ENCODE measurements at places on chromosomes 7 and 10. TPM values are rescaled to one million over a fixed set of nuclear protein-coding genes. Genes with fewer than 3 reads are reported as not detected.
A peak's percentile ranks its signal among the peaks of the same experiment; 100 is the strongest.

DNA sequence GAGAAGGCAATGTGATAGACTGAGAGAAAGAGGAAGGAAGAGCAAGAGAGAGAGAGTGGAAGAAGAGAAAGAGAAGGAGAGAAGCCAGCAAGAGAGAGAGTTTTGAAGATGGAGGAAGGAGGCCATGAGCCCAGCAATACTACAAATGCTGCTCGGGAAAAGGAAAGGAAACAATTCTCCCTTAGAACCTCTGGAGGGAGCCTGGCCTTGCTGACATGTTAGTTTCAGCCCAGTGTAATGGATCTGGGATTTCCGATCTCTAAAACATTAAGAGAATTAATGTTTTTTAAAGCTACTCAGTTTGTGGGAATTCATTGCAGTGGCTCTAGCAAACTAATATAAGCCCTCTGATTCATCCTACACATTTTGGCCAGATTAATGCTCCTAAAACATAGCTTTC, 206.8 kb upstream of the MTPN start:
- H3K4me3 ChIP-seq = no peak overlapping the region
- DNase-seq = no peak
- H3K36me3 ChIP-seq = no peaks in the 10 kb centered on the region
- H3K27me3 ChIP-seq = peaks cover 52% of the 10 kb centered on the region
- no peaks in the 10 kb centered on the region for H3K4me1 ChIP-seq
- H3K27ac ChIP-seq = no peak overlapping the region

Gene ZNF716
- total RNA-seq = not detected

GRCh38 chr7:27155816-27156507, 513 bp downstream of the HOXA7 start:
- no peak overlapping the region for H3K27ac ChIP-seq
- H3K36me3 ChIP-seq = peaks cover 7% of the 10 kb centered on the region
- peaks cover 12% of the 10 kb centered on the region for H3K4me1 ChIP-seq
- no peaks in the 10 kb centered on the region for H3K27me3 ChIP-seq
- peak overlapping the region; percentile 66 for H3K4me3 ChIP-seq
- DNase-seq = no peak

- peak overlapping the region; percentile 97 for H3K27ac ChIP-seq
- H3K27me3 ChIP-seq = peaks cover 20% of the 10 kb centered on the region
- DNase-seq = no peak
- H3K4me1 ChIP-seq = peaks cover 16% of the 10 kb centered on the region
- H3K4me3 ChIP-seq = peak overlapping the region; percentile 85
Measured at GRCh38 chr7:141014125-141014523, 628 bp downstream of the MRPS33 start.

GRCh38 chr7:117587931-117588330, 108.1 kb downstream of the CFTR start:
- no peak overlapping the region for H3K27ac ChIP-seq
- no peaks in the 10 kb centered on the region for H3K36me3 ChIP-seq
- H3K4me1 ChIP-seq = no peaks in the 10 kb centered on the region
- no peak overlapping the region for H3K4me3 ChIP-seq
- H3K27me3 ChIP-seq = peaks cover 89% of the 10 kb centered on the region
- no peak for DNase-seq

Gene FEZF1
- not detected for total RNA-seq

Gene PCLO
- 2.0 TPM for total RNA-seq

Gene FOXI2
- not detected for total RNA-seq

DNA sequence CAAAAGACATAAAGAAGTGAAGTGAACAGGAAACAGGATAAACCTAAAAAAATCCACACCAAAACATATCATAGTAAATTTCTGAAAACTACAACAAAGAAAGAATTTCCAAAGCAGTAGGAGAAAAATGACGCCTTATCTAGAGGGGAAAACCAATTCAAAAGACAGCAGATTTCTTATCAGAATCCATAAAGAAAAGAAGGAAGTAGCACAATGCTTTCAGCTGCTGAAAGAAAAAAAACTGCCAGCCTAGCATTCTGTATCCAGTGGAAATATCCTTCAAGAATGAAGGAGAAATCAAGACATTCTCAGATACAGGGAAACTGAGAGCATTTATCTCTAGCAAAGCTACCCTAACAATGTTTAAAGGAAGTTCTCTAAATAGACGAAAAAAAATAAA, 37.8 kb downstream of the PDLIM1 start:
- H3K4me3 ChIP-seq = no peak overlapping the region
- H3K4me1 ChIP-seq = peaks cover 14% of the 10 kb centered on the region
- DNase-seq = no peak
- peaks cover 55% of the 10 kb centered on the region for H3K36me3 ChIP-seq
- H3K27me3 ChIP-seq = no peaks in the 10 kb centered on the region

DNA sequence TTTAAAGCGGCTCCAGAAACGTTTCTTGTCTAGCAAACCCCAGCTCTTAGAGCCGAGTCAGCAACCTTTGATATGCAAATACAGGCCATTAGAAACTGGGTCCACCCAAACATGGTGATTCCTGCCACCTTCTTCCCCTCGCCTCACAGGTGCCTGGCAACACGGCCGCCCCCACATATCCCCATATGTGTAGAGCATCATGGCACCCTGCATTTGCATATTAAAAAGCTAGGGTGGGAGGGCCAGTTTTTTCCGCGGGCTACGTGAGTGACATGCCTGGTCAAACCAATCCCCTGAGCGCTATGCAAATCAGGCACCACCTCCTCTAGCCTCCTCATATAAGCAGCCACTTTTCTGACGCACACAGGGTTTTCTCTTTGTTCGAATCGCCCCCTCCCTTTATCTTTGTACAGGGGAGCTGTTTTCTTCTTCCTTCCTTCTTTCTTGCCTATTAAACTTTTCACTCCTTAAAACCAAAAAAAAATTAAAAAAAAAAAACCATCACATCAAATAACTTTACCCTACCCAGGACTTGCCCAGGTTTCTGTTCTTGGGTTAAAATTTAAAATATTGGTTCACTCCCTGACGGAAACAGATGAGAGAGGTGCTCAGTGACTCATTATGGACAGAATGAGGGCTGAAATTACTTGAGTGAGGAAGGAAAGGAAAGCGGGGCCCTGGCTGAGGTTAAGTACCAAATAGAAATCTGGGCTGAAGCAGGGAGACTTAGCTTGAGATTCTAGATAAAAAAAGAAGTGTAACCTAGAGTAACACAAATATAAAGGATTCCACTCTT, 59.8 kb downstream of the COA1 start:
- H3K27ac ChIP-seq = peak overlapping the region; percentile 83
- no peak for DNase-seq
- peaks cover 11% of the 10 kb centered on the region for H3K4me1 ChIP-seq
- no peaks in the 10 kb centered on the region for H3K27me3 ChIP-seq
- no peak overlapping the region for H3K4me3 ChIP-seq

DNA sequence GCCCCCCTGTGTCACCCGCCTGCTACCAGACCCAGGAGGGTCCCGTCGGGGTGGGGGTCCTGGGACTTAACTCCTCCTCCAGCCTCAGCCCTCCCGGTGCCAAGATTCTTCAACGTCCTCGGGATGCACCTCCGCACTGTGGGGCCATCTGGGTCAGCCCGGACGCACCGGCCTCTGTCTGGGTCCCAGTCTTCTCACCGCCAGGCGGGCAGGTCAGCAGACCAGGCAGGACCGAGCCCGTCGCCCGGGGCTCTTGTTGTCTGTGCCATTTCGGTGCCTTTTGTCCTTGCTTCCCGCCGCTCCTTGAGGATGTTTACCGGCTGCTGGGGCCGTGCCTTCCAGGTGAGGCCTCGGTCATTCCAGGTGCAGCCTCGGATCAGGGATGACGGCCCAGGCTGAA, 32.1 kb upstream of the PSMG3 start:
- H3K4me1 ChIP-seq = peaks cover 2% of the 10 kb centered on the region
- no peak overlapping the region for H3K4me3 ChIP-seq
- no peak for DNase-seq
- no peak overlapping the region for H3K27ac ChIP-seq

GRCh38 chr7:112982441-112983063, 104.1 kb downstream of the GPR85 start:
- H3K4me1 ChIP-seq = peaks cover 23% of the 10 kb centered on the region
- no peak for DNase-seq
- no peaks in the 10 kb centered on the region for H3K27me3 ChIP-seq

- DNase-seq = peak; percentile 24
- no peaks in the 10 kb centered on the region for H3K4me1 ChIP-seq
- H3K4me3 ChIP-seq = no peak overlapping the region
- no peaks in the 10 kb centered on the region for H3K36me3 ChIP-seq
Measured at GRCh38 chr7:12158334-12159060, 52.6 kb upstream of the TMEM106B start.

Gene CAV2
- 171 TPM for total RNA-seq

DNA sequence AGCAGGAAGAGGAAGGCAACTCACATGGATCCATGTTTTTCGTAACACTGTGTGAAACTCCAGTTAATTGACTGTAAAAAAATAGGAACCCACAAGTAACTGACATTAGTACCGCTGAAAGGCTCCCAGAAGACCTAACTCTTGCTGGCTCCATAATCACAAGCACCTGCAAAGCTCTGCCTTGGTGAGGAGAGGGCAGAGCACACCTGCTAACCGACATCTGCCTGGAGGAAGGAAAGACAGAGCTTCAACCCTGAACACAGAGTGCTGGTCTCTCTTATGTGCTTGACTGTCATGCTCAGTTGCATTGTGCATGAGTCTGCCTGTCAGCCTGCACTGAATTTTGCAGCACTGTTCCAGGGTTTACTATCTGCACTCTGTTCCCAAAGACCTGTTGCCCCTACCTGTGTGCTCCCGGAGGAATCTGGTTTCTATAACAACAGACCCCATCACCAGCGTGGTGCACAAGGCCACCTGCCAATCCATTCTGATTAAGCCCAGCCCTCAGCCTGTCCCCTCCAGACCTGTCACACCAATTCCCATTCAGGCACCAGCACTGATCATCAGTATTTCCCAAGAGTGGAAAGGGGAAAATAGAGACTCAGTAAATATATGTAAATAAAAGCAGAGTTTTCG, 63.1 kb upstream of the ANKRD1 start:
- no peak overlapping the region for H3K4me3 ChIP-seq
- H3K27me3 ChIP-seq = no peaks in the 10 kb centered on the region
- H3K27ac ChIP-seq = no peak overlapping the region

- H3K4me3 ChIP-seq = no peak overlapping the region
- H3K27me3 ChIP-seq = no peaks in the 10 kb centered on the region
- no peak overlapping the region for H3K27ac ChIP-seq
- no peaks in the 10 kb centered on the region for H3K36me3 ChIP-seq
- H3K4me1 ChIP-seq = peaks cover 6% of the 10 kb centered on the region
- DNase-seq = no peak
Measured at GRCh38 chr10:118944959-118945633, 84.4 kb upstream of the NANOS1 start.

DNA sequence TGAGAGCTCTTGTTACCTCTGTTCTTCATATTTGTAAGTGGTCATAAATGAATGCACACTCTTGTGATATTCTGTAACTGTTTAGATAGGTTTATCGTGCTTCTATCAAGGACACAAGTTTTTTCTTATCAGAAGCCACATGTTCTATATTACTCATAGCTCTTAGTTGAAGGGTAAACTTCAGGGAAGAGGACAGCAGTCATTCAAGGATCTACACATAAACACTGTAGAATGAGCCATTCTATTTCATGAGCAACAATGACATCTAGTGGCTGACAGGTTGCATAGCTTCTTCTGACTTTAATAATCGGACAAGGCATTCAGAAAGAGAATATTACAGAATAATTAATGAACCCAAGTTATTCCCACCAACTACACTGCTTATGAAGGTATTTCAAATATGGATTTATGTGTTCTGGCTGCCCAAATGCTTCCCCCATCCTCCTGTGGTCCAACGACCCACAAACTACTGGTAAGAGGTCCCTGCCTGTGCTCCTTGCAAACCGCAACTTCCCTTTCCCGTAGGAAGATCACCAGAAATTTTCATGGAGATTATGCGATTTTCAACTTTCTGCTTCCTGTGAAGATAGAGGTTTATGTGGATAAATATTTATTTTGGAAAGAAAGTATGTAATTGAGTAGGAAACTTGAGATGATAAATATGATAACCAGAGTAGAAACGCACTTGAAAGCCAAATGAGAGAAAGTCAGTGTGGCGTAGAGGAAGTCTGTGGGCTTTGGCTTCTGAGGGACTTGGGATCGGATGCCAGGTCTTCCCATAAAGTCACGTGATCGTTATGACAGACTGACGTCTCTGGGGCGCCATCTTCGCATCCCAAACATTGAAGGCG, 16.8 kb upstream of the ABCB5 start:
- H3K4me1 ChIP-seq = peaks cover 15% of the 10 kb centered on the region
- peak; percentile 72 for DNase-seq
- no peaks in the 10 kb centered on the region for H3K36me3 ChIP-seq
- H3K27me3 ChIP-seq = no peaks in the 10 kb centered on the region
- H3K4me3 ChIP-seq = no peak overlapping the region
- no peak overlapping the region for H3K27ac ChIP-seq

DNA sequence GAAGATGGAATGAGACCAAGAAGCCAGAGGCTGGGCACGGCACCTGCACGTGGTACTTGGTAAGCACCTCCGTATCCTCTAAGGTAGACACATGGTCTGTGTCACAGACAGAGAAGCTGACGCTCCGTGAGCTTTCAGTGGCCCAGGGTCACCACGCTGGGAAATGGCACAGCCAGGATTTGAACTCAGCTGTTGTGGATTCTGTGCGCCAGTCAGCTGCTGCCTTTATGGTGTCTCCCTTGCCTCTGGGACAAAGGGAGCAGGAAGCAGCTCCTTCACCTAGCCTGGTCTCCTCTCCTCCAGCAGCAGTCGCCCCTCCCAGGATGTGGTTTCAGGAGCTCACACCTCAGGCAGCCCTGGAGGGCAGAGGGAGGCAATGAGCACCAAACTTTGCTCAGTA, 110.8 kb downstream of the ARHGAP22 start:
- no peak overlapping the region for H3K27ac ChIP-seq
- no peak overlapping the region for H3K4me3 ChIP-seq
- peaks cover 26% of the 10 kb centered on the region for H3K4me1 ChIP-seq
- H3K36me3 ChIP-seq = no peaks in the 10 kb centered on the region
- DNase-seq = no peak
- H3K27me3 ChIP-seq = no peaks in the 10 kb centered on the region

DNA sequence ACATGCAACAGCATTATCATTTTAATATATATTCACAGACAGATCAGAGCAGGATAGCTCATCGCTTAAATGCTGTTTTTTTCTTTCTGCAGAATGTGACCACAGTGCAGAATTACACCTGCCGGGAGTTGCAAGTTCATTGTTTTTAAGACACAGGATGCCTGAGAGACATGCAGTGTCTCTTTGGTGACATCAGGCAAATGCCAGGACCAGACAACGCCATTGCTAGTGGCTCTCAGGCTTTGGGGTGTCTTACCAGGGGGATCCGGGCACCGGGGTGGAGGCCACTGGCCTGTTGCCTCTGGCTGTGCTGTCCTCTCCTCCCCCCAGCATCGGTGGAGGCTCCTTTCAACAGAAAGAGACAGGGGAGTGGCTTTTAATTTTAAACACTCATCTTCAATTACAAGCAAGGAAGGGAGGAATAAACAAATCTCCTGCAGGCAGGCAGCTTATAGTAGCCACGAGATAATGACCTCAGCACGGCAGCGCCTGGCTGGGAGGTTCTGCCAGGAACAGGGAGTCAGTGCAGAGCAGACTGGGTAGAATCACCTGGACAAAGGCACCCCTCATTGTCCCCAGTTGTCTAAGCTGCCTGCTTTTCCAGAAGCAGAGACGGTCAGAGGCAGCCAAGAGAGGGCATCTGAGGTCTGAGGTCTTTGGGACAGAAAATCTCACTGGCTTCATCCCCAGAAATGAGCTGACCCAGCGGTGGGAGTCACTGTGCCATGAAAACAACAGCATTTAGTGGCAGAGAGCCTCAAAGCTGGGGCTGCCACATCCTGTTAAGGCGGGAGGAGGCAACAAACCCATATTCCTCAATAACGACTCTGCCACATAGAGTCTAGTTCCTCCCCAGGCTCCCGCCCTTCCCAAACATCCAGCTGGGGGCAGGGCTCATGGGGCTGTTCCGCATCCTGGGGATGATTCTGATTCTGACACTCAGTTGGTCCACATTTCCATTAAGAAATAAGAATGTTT, 148.4 kb downstream of the TCERG1L start:
- H3K36me3 ChIP-seq = no peaks in the 10 kb centered on the region
- no peaks in the 10 kb centered on the region for H3K27me3 ChIP-seq
- H3K27ac ChIP-seq = no peak overlapping the region
